ENCODE measurements at places on chromosomes 3 and 15.

DNA sequence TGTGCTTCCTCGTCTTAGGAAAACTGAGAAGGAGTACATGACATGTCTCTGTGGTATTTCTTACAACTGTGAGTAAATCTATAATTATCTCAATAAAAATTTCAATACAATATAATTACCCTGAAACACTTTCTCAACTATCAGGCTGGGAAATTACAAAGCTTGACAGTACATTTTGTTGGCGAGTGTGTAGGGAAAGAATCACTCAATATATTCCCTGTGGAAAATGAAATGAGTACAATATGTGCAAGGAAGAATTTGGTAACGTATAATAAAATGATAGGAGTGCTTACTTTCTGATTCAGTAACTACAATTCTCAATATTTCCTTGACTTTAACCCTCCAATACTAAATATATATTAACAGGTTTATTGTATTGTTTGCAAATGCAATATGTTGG lies 818.2 kb upstream of the CADM2 start:
- no peaks in the 10 kb centered on the region for H3K27me3 ChIP-seq
- H3K4me1 ChIP-seq: no peaks in the 10 kb centered on the region
- H3K27ac ChIP-seq: no peak overlapping the region
- H3K4me3 ChIP-seq: no peak overlapping the region

- no peaks in the 10 kb centered on the region for H3K27me3 ChIP-seq
- H3K4me1 ChIP-seq: no peaks in the 10 kb centered on the region
Measured at GRCh38 chr15:33104212-33104611, 90.3 kb downstream of the FMN1 start.

DNA sequence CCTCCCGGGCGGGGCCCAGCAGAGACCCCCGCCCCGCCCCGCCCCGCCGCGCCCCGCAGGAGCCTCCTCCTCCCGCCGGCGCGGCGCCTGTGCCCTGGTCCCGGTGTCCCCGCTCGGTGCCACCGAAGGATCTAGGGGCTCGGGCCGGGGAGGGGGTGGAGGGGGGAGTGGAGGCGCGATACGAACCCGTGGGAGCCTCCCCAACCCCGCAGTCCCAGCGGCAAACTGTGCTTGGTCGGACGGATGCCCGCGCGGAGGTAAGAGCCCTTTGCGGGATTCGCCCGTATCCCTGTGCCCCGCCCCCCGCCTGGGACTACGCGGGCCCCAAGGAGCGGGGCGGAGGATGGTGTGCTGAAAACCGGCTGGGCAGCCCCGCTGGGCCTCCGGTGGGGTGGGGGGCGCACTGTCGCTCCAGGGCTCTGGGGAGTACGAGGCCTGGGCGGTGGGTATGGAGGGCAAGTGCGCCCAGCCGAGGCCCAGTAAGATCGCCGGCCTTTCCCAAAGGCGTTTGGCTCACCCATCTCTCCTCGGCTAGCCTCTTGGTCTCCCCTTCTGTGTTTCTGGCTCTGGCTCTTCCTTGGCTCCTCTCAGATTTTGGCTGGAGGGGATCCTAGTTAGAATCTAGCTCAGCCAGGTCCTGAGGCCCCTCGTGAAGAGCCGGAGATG lies 65.6 kb upstream of the POLG start:
- DNase-seq: no peak
- H3K27me3 ChIP-seq: peaks cover 36% of the 10 kb centered on the region
- peaks cover 15% of the 10 kb centered on the region for H3K4me1 ChIP-seq
- peak overlapping the region; percentile 30 for H3K4me3 ChIP-seq
- no peak overlapping the region for H3K27ac ChIP-seq
- H3K36me3 ChIP-seq: no peaks in the 10 kb centered on the region

DNA sequence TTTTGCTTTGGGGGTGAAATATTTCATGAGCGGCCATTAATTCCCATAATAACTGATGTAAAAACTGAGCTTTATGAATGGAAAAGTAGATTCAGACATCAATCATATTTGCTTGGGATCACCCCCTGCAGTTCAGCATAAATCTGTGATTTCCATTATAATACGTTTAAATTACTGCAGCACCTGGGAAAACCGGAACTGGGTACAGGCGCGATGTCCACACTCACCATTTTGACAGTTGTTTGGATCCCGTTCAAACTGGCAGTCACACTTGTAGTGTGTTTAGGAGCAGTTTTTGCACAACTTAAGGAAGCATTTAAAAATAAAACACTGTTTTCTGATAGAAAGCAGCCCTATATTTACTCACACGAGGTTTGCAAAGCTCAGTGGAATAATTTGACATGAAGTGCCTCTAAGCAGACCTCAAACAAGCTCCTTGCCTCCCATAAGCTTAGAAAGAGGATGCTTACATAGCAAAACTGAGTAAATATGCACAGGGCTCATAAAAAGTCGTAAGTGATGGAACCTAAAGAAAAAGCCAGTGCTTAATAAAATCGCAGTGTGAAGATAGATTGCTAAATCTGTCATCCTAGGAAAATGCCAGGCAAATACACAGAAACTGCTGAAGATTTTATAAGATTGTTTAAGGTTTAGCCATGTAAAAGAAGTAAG lies 377.6 kb downstream of the PTPRG start:
- H3K27ac ChIP-seq: no peak overlapping the region
- no peaks in the 10 kb centered on the region for H3K36me3 ChIP-seq
- no peaks in the 10 kb centered on the region for H3K27me3 ChIP-seq
- no peak overlapping the region for H3K4me3 ChIP-seq

GRCh38 chr3:191382661-191383060 lies 52.3 kb upstream of the UTS2B start:
- no peaks in the 10 kb centered on the region for H3K27me3 ChIP-seq
- DNase-seq: no peak
- no peak overlapping the region for H3K4me3 ChIP-seq
- no peak overlapping the region for H3K27ac ChIP-seq

DNA sequence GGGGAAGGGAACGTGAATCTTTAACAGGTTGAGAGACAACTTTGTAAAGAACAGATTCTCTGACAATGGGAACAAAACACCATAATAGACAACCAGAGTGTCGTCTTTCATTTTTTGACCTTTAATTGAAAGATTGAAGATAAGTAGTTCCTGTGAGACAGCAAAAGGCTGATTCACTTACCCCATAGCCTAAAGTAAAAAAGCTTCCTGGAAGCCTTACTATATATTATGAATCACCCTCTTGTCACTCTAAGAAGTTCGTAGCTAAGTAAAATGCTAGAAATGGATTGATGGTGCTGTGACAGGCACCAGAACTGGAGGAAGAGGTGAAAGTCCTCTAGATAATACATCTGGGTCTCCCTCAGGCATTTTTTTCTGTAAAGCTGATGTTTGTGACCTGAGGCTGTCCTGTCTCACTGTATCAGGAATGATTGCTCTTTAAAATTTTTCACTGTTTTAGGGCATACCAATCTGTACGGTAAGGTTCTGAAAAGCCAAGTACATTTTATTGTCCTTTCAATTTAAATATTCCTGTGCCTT lies 824.6 kb upstream of the SEMA6D start:
- no peak overlapping the region for H3K4me3 ChIP-seq
- H3K27ac ChIP-seq: no peak overlapping the region
- no peaks in the 10 kb centered on the region for H3K36me3 ChIP-seq
- H3K27me3 ChIP-seq: no peaks in the 10 kb centered on the region

DNA sequence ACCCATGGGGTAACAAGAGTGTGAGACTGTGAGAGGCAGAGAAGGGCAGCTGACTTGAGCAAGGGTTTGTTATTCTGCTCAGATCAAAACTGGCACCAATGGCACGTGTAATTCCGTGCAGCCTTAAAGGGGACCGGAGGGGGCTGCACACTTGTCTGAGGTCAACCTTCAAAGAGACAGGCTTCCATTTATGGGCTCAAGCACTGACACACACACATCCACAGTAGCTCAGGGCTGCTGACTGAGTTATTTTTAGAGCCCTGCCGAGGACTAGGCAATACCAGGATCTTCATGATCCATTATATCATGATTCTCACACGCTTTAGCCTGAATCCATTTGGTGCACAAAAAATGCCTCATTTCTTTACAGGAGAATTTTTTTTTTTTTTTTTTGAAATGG lies 20.6 kb upstream of the SPTBN5 start:
- no peaks in the 10 kb centered on the region for H3K27me3 ChIP-seq
- peaks cover 62% of the 10 kb centered on the region for H3K36me3 ChIP-seq
- DNase-seq: no peak
- H3K4me3 ChIP-seq: no peak overlapping the region

- H3K27ac ChIP-seq: peak overlapping the region; percentile 63
- H3K4me1 ChIP-seq: peaks cover 9% of the 10 kb centered on the region
- no peak for DNase-seq
- no peaks in the 10 kb centered on the region for H3K27me3 ChIP-seq
Measured at GRCh38 chr3:47874438-47874837, 71.5 kb downstream of the DHX30 start.

All from esophagus squamous epithelium (tissue), 5 donors.